ENCODE measurements at places on chromosomes 5 and 9. TPM values are rescaled to one million over a fixed set of nuclear protein-coding genes. Genes with fewer than 3 reads are reported as not detected.

- DNase-seq, result no peak
These were observed 34.2 kb upstream of the HSD17B4 start for GRCh38 chr5:119417891-119418605.

DNA sequence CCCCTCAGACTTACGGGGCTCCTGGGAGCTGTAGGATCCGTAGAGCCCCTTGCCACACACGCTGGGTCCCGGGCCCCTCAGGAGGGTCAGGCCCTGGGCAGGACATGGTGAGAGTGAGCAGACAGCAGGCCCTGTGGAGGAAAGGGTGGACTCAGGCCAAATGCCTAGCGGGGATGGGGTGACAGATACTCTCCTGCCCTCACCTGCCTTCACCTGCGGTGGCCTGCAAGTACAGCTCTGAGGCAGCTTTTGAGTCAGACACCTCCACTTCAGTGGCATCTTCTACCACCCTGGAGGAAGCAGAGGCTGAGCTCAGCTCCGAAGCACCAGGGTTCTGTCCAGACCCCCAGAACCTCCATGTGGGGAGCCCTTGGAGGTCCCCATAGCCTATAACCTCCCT is 26.2 kb downstream of the SLC35A4 start:
- DNase-seq, result no peak

DNA sequence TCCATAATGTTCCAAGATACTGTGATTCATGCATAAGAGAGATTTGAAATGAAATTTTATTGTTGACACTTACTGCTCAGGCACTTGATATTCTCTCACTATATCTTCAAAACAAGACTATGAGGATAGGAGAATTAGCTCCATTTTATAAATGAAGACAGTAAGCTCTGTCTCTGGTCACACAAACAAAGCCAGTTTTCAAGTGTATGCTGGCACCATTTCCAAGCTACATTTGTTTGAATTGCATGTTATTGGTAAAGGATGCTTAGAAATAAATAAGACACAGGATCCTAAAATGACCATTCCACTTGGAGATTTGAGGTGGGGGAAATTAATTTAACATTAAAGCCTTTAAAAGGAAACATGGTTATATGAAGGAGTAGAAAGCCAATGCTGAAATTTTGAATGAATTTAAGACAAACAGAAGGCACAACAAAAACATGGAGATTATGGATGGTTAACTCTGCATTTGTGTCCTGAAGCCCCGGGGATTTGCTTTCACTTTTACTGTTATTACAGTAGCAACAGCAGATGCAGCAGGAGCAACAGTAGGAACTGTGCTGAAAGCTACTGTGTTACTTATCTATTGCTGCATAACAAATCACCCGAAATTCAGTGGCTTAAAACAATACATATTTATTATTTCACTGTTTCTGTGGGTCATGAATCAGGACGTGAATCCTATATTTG is 79.7 kb upstream of the ASTN2 start:
- no peak for DNase-seq

Gene GFI1B
- not detected for total RNA-seq

Data from ovary (tissue), 10 donors.